ENCODE measurements at places on chromosomes 3 and 15.

DNA sequence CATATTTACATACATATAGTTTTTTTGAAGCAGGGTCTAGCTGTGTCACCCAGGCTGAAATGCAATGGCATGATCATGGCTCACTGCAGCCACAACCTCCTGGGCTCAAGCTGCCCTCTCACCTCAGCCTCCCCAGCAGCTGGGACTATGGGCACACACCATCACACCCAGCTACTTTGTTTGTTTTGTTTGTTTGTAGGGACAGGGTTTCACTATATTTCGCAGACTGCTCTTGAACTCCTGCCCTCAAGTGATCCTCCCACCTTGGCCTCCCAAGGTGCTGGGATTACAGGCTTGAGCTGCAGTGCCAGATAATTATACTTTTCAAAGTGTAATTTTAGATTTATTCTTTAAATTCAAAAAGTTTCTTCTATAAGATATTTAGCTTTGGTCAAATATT is 10.2 kb downstream of the GTF2A2 start:
- H3K27ac ChIP-seq: peak overlapping the region; percentile 31
- H3K36me3 ChIP-seq: peaks cover 39% of the 10 kb centered on the region
- no peak overlapping the region for H3K4me3 ChIP-seq
- H3K4me1 ChIP-seq: peaks cover 5% of the 10 kb centered on the region
- DNase-seq: no peak

DNA sequence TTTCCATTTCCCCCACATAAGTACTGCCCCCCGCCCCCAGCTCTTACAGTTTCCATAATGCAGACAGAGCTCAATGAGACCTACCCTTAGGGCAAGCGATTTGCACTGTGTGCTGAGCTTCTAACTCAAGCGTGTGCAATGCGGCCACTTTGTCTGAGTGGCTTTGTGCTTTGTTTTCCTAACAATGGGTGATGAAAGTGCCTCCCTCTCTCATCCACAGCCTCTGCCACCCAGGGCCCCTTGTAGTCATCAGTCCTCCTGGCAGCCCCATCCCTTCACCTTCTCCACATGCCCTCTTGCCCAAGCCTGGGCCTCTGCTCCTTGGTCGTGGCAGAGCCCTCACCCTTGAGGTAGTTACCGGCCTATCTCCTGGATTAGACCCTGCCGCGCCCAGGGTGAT is 17.2 kb downstream of the DAPK2 start:
- H3K36me3 ChIP-seq: no peaks in the 10 kb centered on the region
- no peak overlapping the region for H3K27ac ChIP-seq
- DNase-seq: no peak
- no peaks in the 10 kb centered on the region for H3K27me3 ChIP-seq

- H3K27ac ChIP-seq: no peak overlapping the region
- H3K27me3 ChIP-seq: no peaks in the 10 kb centered on the region
- no peak overlapping the region for H3K4me3 ChIP-seq
- peaks cover 2% of the 10 kb centered on the region for H3K36me3 ChIP-seq
Observed at GRCh38 chr15:52523192-52523591, 5.5 kb downstream of the MYO5A start.

- H3K27ac ChIP-seq: peak overlapping the region; percentile 78
- DNase-seq: no peak
- peaks cover 26% of the 10 kb centered on the region for H3K27me3 ChIP-seq
- no peak overlapping the region for H3K4me3 ChIP-seq
- peaks cover 18% of the 10 kb centered on the region for H3K36me3 ChIP-seq
- peaks cover 33% of the 10 kb centered on the region for H3K4me1 ChIP-seq
Observed at GRCh38 chr15:91369823-91370222, 269.8 kb downstream of the SV2B start.

DNA sequence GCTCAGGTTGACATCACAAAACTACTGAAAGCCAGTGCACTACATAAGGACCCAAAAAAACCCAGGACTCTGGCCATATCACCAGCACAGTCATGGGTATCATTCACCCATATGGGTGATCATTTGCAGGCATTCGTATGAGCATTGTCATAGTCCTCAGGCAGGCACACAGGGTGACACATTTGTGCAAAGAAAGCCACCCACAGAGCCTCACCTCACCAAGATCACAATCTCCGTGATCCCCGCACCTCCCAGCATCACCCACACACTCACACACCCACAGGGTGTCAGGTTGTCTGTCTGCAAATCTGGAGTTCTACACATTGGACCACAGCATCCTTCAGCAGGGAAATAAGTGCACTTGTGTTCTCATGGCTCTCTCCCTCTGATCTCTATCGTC is 166.0 kb upstream of the LPP start:
- peaks cover 27% of the 10 kb centered on the region for H3K36me3 ChIP-seq
- peak overlapping the region; percentile 67 for H3K27ac ChIP-seq
- no peaks in the 10 kb centered on the region for H3K27me3 ChIP-seq
- H3K4me3 ChIP-seq: no peak overlapping the region

DNA sequence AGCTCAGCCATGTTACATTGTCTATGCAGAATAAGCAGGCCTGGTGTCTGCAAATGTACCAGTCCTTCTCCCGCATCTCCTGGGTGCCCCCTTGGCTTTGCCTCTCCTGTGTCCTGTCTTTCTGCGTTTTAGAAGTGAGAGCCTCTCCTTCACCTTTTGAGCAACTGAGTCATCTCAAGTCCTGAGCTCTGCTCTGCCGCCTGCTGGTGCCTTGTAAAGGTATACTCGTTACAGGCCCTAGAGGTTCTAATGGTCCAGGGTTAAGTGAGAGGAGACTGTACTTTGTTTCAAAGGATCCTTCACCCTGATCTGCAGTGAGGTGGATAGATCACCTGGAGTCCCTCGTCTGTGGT is 12.6 kb downstream of the GHRL start:
- H3K27ac ChIP-seq: peak overlapping the region; percentile 15
- no peak overlapping the region for H3K4me3 ChIP-seq
- no peak for DNase-seq
- H3K36me3 ChIP-seq: peaks cover 47% of the 10 kb centered on the region
- H3K27me3 ChIP-seq: no peaks in the 10 kb centered on the region

GRCh38 chr15:29968895-29969561 is 113.7 kb upstream of the GOLGA8J start:
- no peak overlapping the region for H3K4me3 ChIP-seq
- H3K27ac ChIP-seq: no peak overlapping the region
- no peaks in the 10 kb centered on the region for H3K36me3 ChIP-seq
- peaks cover 2% of the 10 kb centered on the region for H3K4me1 ChIP-seq

GRCh38 chr15:52511084-52511483 is 17.6 kb downstream of the MYO5A start:
- no peak overlapping the region for H3K4me3 ChIP-seq
- H3K36me3 ChIP-seq: no peaks in the 10 kb centered on the region
- no peak for DNase-seq
- no peak overlapping the region for H3K27ac ChIP-seq

DNA sequence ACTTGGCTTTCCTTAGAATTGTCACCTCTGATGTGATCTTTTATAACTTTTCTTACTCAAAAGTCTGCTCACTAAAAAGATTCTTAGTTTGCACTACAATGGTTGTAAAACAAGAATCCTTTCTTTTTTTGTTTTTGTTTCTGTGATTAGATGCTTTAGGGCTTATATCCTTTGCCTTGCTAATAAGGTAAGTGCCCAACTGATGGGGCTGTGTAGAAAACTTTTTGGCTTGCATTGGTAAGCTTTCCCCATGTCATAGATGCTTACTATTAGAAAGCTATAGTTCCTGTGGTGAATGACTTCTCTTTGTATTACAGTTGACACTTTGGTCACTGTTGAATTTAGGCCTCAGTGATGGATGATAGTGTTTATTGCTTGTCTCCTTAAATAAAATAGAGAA is 5.1 kb downstream of the ABHD5 start:
- DNase-seq: no peak
- peaks cover 32% of the 10 kb centered on the region for H3K4me1 ChIP-seq
- H3K4me3 ChIP-seq: no peak overlapping the region

Data from activated CD4-positive, alpha-beta T cell treated with anti-CD3 and anti-CD28 coated beads, Interleukin-2, amount 10 ng/mL, durations not matched to agents 7 days and 5 days (primary cell).